ENCODE measurements at places on chromosomes 5 and 9.

- no peaks in the 10 kb centered on the region for H3K36me3 ChIP-seq
- no peak overlapping the region for H3K27ac ChIP-seq
- no peaks in the 10 kb centered on the region for H3K4me1 ChIP-seq
- no peak for DNase-seq
Observed at GRCh38 chr5:33372721-33373472, 67.9 kb upstream of the TARS1 start.

- DNase-seq: no peak
- H3K36me3 ChIP-seq: no peaks in the 10 kb centered on the region
- no peaks in the 10 kb centered on the region for H3K27me3 ChIP-seq
- H3K4me1 ChIP-seq: no peaks in the 10 kb centered on the region
- no peak overlapping the region for H3K4me3 ChIP-seq
Observed at GRCh38 chr5:37770786-37771185, 69.1 kb downstream of the GDNF start.

- H3K4me3 ChIP-seq: no peak overlapping the region
- peaks cover 6% of the 10 kb centered on the region for H3K27me3 ChIP-seq
- H3K27ac ChIP-seq: no peak overlapping the region
- H3K4me1 ChIP-seq: no peaks in the 10 kb centered on the region
- no peaks in the 10 kb centered on the region for H3K36me3 ChIP-seq
Observed at GRCh38 chr5:140235791-140236551, 61.0 kb downstream of the CYSTM1 start.

- no peaks in the 10 kb centered on the region for H3K27me3 ChIP-seq
- no peak overlapping the region for H3K4me3 ChIP-seq
- no peak overlapping the region for H3K27ac ChIP-seq
- peaks cover 2% of the 10 kb centered on the region for H3K36me3 ChIP-seq
Observed at GRCh38 chr5:119032656-119033055, 38.2 kb upstream of the DMXL1 start.

DNA sequence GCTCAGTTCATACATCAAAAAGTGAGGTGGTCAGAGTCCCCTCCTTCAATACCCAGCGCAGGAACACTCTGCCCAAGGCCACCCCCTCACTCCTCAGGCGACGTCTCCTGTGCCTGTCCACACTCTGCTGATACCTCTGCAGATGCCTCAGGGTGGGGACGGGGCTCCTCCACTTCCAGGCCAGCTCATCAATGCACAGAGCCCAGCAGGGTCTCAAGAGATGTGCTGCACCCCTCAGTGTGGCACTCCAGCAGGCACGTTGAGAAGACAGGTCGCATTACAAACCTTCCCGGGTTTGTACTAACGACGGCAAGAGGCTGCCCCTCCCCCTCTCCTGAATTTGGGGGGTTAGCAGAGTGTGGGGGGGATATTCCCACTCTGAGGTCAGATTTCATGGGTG, 128.5 kb downstream of the ZNF354C start:
- H3K27me3 ChIP-seq: no peaks in the 10 kb centered on the region
- no peak overlapping the region for H3K4me3 ChIP-seq
- no peaks in the 10 kb centered on the region for H3K36me3 ChIP-seq
- H3K27ac ChIP-seq: no peak overlapping the region
- H3K4me1 ChIP-seq: no peaks in the 10 kb centered on the region

- no peaks in the 10 kb centered on the region for H3K36me3 ChIP-seq
- H3K27me3 ChIP-seq: no peaks in the 10 kb centered on the region
- no peak overlapping the region for H3K27ac ChIP-seq
- H3K4me3 ChIP-seq: no peak overlapping the region
- no peak for DNase-seq
Observed at GRCh38 chr9:134061019-134061687, 6.7 kb downstream of the BRD3 start.

DNA sequence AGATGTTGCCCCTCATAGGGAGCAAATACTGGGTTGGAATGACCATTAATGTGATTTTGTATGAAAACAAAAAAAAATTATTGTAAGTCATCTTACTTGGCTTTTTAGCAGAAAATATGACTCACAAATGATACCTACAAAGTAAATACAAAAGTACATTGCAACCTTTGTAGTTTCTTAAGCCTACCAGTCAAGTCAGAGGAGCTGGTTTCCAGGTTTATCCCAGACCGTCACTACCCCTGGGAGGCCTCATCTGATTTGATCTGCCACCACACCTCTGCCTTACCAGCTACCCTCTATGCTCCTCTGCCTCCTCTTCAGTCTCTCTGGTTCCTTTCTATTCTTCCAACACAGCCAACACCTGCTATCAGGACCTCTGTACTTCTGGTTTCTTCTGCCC, 349.9 kb upstream of the CCNH start:
- no peaks in the 10 kb centered on the region for H3K36me3 ChIP-seq
- H3K27ac ChIP-seq: no peak overlapping the region
- no peaks in the 10 kb centered on the region for H3K27me3 ChIP-seq
- H3K4me3 ChIP-seq: no peak overlapping the region
- DNase-seq: no peak
- no peaks in the 10 kb centered on the region for H3K4me1 ChIP-seq

DNA sequence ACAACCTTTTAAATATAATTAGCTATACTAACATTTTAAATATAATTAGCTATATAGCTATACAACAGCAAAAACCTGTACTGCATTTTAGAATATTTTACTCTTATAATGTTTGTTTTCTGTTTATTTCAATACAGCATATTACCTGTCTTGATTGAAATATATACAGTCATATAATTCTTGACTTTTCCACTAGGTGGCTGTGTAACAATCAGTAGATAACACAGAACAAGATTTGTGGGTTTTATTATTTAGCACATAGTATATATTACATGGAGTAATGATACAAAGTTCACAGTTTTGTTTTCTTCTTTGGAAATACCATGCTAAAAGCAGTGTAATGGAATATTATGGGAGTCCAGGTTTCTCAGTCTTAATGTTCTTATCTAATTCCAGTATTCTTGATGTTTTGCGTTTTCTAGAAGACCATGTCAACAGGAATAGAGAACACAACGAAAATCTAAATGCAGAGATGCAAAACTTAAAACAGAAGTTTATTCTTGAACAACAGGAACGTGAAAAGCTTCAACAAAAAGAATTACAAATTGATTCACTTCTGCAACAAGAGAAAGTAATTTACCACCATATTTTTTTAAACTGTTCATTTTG, 13.3 kb downstream of the HMMR start:
- no peaks in the 10 kb centered on the region for H3K27me3 ChIP-seq
- no peak for DNase-seq
- H3K4me3 ChIP-seq: no peak overlapping the region
- no peak overlapping the region for H3K27ac ChIP-seq

DNA sequence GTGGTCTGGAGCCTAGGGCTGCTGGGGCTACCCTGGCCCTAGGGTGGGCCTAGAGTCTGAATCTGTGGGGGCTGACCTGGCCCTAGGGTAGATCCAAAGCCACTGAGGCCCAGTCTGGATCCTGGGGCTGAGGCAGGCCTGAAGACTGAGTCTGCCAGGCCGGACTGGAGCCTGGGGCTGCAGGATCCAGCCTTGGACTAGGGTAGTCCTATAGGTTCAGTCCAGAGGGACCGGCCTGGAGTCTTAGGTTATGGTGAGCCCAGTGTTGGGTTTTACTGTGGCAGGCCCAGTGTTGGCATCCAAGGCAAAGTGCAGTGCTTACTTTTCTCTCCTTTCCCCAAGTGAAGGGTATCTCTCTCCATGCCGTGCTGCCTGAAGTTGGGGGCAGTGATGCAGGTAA, 227.9 kb upstream of the TAS2R1 start:
- no peak for DNase-seq
- H3K27ac ChIP-seq: no peak overlapping the region
- H3K4me1 ChIP-seq: no peaks in the 10 kb centered on the region
- H3K36me3 ChIP-seq: no peaks in the 10 kb centered on the region
- H3K4me3 ChIP-seq: no peak overlapping the region

- no peak for DNase-seq
- H3K4me3 ChIP-seq: no peak overlapping the region
- no peaks in the 10 kb centered on the region for H3K36me3 ChIP-seq
- H3K27ac ChIP-seq: no peak overlapping the region
- H3K27me3 ChIP-seq: no peaks in the 10 kb centered on the region
Observed at GRCh38 chr5:9667906-9668305, 37.8 kb upstream of the TAS2R1 start.

GRCh38 chr9:135039266-135039870, 48.1 kb upstream of the OLFM1 start:
- no peaks in the 10 kb centered on the region for H3K4me1 ChIP-seq
- H3K4me3 ChIP-seq: no peak overlapping the region
- H3K36me3 ChIP-seq: no peaks in the 10 kb centered on the region
- H3K27me3 ChIP-seq: no peaks in the 10 kb centered on the region
- no peak overlapping the region for H3K27ac ChIP-seq

DNA sequence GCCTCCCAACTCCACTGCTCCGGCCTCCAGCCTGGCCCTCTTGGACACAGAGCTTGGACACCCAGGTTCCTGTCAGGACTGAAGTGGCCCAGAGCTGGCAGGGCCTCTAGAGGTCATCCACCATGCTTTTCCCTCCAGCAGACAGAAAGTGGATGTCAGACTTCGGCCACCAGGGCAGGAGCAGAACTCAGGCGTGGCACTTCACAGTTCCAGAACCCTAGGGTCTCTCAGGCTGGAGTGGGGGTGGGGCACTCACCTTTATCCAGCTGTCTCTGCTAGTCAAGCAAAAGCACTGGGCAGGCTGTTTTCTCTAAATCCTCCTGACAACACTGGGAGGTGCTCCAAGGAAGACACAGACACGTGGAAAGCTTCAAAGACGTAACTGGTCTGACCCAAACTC, 35.6 kb upstream of the N4BP3 start:
- DNase-seq: no peak
- peaks cover 2% of the 10 kb centered on the region for H3K4me1 ChIP-seq
- peaks cover 6% of the 10 kb centered on the region for H3K27me3 ChIP-seq
- no peak overlapping the region for H3K4me3 ChIP-seq

DNA sequence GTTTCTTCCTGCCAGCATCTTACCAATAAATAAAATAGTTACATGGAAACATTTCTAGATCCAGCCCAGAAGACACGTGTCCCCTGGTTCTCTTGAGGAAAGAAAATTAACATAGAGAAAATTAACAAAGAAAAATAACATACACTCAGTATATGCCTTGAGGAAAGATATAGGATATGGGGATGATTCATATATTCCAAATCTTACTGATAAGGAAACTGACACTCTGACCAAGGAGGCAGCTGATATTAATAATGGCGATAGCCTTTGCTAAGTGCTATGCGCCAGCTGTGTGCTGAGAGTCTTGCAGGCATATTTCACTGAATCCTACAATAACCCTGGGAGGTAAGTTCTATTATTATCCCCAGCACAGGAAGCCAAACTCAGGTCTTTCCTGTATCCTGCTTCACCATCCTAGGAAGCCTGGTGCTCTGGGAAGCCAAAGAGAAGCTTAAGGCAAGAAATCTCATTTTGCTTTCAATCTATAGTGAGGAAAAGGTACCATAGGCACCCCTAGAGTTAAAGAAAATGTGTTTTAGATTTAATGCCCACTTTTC, 302.7 kb upstream of the NREP start:
- no peaks in the 10 kb centered on the region for H3K4me1 ChIP-seq
- no peak overlapping the region for H3K4me3 ChIP-seq
- peaks cover 4% of the 10 kb centered on the region for H3K27me3 ChIP-seq

DNA sequence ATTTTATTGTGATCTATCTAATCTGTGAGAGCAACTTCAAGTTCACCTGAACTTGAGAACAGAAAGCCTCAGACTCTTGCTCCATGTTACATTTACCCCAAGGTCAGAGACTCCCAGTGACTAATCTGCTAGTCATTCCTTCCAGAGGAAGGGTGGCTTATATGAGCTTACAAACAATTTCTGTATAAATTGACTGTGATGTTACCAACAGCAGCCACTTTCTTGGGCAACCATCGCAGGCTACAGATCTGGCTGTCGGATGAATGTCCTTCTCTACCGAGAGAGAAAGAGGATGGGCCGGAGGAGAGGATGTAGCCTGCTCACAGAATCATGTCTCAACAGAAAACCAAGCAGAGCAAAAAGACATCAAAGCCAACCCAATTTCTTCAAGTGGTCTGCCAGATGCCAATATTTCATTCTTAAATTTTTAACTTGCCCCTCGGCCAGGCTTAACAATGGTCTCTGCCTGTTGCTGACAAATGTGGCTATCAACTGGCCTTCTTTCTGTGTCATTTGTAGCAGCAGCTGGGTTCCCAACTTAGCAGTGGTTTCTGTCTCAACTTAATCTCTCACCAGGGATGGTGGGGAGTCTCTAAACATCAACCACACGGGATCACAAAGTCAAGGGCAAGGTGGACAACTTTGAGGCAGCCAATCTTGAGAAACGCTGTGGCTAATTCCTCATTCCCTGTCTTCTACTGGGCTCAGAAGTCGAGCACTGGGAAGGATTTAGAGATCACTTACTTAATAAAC, 81.3 kb downstream of the RAPGEF1 start:
- H3K27me3 ChIP-seq: no peaks in the 10 kb centered on the region
- H3K36me3 ChIP-seq: peaks cover 19% of the 10 kb centered on the region
- peak overlapping the region; percentile 85 for H3K27ac ChIP-seq
- no peak for DNase-seq
- H3K4me1 ChIP-seq: peaks cover 77% of the 10 kb centered on the region

DNA sequence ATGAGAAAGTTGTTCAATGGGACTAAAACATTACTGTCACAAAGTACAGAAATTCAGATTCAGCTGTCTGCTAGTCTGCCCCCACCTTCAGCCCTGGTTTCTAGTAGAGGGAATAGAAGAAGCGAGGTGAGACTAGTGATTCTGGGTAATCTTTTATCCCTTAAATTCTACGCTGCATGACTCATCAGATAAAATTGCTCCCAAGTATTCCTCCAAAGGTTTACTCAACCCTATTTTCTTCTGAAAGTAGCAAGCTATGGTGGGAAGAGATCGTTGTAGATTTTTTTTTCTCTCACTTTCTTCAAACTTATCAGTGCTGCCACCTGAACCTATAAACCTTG, 318.9 kb upstream of the RIOK2 start:
- H3K4me3 ChIP-seq: no peak overlapping the region
- H3K36me3 ChIP-seq: no peaks in the 10 kb centered on the region
- DNase-seq: no peak
- no peaks in the 10 kb centered on the region for H3K27me3 ChIP-seq
- no peak overlapping the region for H3K27ac ChIP-seq
- H3K4me1 ChIP-seq: no peaks in the 10 kb centered on the region

- DNase-seq: no peak
- no peaks in the 10 kb centered on the region for H3K27me3 ChIP-seq
- H3K27ac ChIP-seq: no peak overlapping the region
- H3K4me1 ChIP-seq: peaks cover 16% of the 10 kb centered on the region
Observed at GRCh38 chr5:32116574-32117313, 57.4 kb downstream of the GOLPH3 start.

GRCh38 chr5:43780586-43780985, 177.6 kb downstream of the NNT start:
- H3K4me1 ChIP-seq: no peaks in the 10 kb centered on the region
- H3K36me3 ChIP-seq: no peaks in the 10 kb centered on the region
- H3K27ac ChIP-seq: no peak overlapping the region
- peaks cover 5% of the 10 kb centered on the region for H3K27me3 ChIP-seq
- DNase-seq: no peak
- H3K4me3 ChIP-seq: no peak overlapping the region

- DNase-seq: no peak
- H3K36me3 ChIP-seq: no peaks in the 10 kb centered on the region
- H3K4me3 ChIP-seq: no peak overlapping the region
- H3K27me3 ChIP-seq: peaks cover 20% of the 10 kb centered on the region
Observed at GRCh38 chr9:136135326-136136126, 16.9 kb upstream of the TMEM250 start.

GRCh38 chr5:115398719-115399118, 102.3 kb upstream of the CCDC112 start:
- no peak overlapping the region for H3K4me3 ChIP-seq
- no peaks in the 10 kb centered on the region for H3K4me1 ChIP-seq
- H3K27ac ChIP-seq: no peak overlapping the region
- no peak for DNase-seq
- H3K27me3 ChIP-seq: peaks cover 9% of the 10 kb centered on the region

All from activated CD4-positive, alpha-beta T cell treated with anti-CD3 and anti-CD28 coated beads, Interleukin-2, amount 10 ng/mL, durations not matched to agents 7 days and 5 days (primary cell).